ENCODE measurements at places on chromosomes 6 and 20.

- no peak for DNase-seq
Observed at GRCh38 chr20:21089391-21089790, 16.8 kb downstream of the LINC00237 start.

- no peak for DNase-seq
Observed at GRCh38 chr6:24397631-24398030, 5.1 kb upstream of the MRS2 start.

- DNase-seq: no peak
Observed at GRCh38 chr6:19391926-19392325, 445.2 kb upstream of the ID4 start.

DNA sequence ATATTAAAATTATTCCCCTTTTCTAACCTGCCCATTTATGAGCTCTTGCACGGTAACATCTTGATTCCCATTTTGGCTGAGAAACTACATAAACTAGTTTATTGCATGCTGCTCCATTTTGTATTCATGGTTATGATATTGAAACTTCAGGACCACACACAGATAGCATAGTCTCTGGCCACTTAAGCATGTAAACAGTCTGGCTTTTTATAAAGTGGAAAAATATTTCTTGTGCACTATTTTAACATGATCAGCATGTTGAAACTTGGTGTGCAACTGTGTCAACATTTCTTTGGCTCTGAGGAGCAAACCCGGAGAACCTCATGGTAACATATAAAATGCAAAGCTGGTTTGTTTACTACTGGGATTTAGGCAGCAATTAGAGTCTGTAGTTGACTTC lies 70.7 kb downstream of the SLX4IP start:
- no peak for DNase-seq

GRCh38 chr6:157219201-157220200 lies 103.8 kb downstream of the TMEM242 start:
- no peak for DNase-seq

GRCh38 chr6:131290955-131291354 lies 155.7 kb downstream of the AKAP7 start:
- DNase-seq: no peak

DNA sequence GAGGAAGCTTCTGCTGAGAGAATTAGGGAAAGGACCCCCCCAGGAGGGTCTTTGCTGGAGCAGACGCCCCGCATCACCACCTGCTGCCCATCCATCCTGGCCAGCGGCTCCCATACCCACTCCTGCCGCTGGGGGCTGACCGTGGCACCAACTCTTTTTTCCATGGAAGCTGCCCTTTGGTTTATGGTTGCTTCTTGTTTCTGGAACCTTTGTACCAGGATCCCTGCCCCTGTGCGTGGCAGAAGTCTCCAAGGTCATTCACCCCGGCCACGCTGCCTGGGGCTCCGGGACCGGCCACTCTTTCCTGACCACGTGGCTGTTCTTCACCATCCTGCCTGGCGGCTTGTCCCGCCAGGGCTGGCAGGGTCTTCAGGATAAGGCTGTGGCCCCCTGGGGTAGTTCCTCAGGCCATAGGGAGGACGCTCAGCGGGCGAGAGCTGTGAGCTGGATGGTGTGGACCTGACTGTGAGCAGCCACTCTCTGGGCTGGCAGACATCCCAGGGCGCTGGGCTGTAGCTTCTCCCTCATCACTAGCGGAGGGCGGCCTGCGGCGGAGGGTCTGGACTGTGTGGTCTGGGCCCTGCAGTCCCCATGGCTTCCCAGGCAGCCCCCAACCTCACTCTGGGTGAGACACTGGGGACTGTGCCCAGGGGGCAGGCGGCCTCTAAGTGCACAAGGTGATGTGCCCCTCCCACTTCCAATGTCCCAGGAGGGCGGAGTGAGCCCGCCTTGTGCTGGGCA lies 22.8 kb upstream of the RBBP8NL start:
- no peak for DNase-seq

- DNase-seq: no peak
Observed at GRCh38 chr20:10673176-10673841, 490 bp downstream of the JAG1 start.

GRCh38 chr20:42441864-42442331 lies 747.8 kb downstream of the PTPRT start:
- no peak for DNase-seq

GRCh38 chr6:108799354-108799717 lies 48.9 kb upstream of the ARMC2 start:
- DNase-seq: no peak

DNA sequence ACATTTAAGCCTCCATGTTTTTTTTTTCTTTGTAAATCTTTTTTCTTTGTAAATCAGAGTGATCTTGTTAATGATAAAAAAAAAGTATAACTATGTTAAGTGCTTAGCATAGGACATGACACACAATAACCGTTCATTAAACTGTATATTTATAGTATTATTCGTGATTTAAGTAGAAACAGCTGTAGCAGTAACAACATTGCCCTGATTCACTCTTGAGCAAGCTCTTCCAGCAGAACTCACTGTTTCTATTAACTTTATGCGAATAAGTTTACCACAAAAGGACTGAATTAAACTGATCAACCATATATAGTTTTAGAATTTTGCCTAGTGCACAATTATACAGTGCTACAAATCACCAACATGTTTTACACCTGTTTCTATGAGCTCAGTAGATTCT lies 1338.0 kb upstream of the EYS start:
- no peak for DNase-seq

DNA sequence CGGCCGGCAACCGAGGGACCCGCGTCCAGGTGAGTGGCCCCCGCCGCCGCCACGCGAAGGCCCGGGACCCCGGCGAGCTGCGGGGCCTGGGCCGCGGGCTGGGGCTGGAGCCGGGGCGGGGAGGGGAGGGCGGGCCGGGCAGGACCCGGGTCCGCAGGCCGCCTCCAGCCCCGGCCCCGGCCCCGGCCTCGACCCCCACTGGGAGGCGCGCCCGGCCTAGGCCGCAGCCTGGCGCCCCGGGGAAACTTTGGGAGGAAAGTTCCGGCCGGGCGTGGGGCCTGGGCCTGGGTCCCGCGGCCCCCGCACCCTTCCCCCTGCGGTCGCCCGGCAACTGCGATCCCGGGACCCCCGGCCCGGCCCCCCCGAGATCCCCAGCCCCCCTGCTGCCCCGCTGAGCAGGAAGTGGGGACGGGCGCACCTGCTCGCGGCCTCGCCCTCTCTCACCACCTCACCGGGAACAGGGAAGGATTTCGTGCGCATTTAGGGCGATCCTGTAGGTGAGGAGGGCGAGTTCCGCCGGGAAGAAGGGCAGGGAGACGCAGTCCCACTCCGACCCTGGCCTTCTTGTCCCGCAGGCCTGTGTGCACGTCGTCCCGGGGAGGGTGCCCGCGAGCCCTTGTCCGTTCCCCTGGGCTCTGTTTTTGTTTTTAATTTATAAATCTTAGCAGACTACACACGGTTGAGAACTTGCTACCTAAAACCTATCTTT lies 402 bp downstream of the OSBPL2 start:
- DNase-seq: no peak

DNA sequence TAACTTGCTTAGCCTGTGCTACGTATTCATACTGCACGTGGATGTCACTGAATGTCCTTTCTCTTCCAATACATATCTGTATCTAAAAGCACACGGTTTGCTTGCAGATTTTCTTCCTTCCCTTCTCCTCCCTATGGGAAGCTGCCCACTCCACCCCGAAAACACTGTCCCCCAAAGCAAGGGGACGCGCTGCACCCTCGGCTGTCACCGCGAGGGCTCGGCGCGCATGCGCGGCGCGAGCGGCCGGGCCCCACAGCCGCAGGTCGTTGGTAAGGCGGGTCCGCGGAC lies 659 bp downstream of the TMX4 start:
- peak; percentile 47 for DNase-seq

- no peak for DNase-seq
Observed at GRCh38 chr6:151436300-151436699, 15.6 kb downstream of the RMND1 start.
